ENCODE measurements at places on chromosomes 5 and 9.

- no peak for DNase-seq
These were observed 13.4 kb upstream of the CCL27 start for GRCh38 chr9:34675869-34676268.

DNA sequence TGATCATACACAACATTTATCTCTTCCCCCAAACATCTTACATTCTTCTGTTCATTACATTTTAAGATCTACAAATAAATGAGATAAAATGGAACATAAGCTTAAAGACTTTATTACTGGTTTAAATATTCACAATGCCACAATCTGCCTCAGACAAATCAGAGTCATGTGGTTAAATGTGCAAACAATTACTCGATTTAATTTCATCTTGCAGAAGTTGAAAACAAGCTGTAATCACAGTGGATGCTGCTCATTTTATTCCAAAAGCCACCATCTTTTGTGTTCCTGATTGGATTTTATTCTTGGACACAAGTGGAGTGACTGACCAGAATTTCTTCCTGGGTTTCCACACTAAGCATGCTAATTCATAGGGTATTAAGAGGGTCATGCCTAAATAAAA is 33.2 kb downstream of the SPOCK1 start:
- no peak for DNase-seq

GRCh38 chr9:105150991-105151685 is 93.3 kb upstream of the SLC44A1 start:
- no peak for DNase-seq

- no peak for DNase-seq
These were observed 52.1 kb upstream of the FREM1 start for GRCh38 chr9:14962193-14962882.

- DNase-seq = no peak
These were observed 438.1 kb downstream of the ACTL7B start for GRCh38 chr9:108417726-108418125.

GRCh38 chr9:93451849-93452709 is 594 bp downstream of the FAM120A start:
- no peak for DNase-seq

DNA sequence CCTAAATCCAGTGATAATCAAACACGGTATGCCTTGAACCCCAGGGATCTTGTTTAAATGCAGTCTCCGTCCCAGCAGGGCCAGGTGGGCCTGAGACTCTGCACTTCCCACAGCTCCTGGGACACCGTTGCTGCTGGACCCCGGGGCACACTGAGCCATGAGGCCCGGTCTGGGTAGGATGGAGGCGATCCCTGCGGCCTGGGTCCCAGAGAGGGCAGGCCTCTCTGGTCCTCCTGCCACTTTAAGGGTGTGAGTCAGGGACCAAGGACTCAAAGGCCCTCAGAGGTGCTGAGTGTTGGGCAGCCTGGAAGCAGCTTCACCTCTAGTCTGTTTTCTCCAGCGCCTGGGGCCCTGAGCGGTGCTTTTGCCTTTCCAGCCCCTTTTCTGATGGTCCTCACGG is 34.1 kb upstream of the SLC9A3 start:
- no peak for DNase-seq

GRCh38 chr5:39501397-39501796 is 76.6 kb upstream of the DAB2 start:
- peak; percentile 31 for DNase-seq

DNA sequence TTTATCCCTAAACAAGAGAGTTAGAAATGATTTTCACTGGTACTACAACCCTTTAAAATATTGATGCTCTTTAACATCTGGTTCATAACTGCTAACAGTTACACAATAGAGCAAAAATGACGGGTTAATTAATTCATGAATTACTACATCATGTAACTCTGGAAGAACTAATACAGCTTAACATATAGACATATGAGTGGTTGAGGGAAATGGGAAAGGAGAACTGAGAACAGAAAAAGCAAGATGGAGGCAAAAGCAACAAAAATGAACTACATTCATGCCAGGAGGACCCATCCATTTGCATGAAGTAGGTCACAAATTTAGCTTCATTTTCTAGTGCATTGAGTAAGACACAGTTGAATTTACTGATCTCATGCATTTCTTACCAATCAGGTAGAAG is 61.8 kb downstream of the C9 start:
- DNase-seq = no peak

DNA sequence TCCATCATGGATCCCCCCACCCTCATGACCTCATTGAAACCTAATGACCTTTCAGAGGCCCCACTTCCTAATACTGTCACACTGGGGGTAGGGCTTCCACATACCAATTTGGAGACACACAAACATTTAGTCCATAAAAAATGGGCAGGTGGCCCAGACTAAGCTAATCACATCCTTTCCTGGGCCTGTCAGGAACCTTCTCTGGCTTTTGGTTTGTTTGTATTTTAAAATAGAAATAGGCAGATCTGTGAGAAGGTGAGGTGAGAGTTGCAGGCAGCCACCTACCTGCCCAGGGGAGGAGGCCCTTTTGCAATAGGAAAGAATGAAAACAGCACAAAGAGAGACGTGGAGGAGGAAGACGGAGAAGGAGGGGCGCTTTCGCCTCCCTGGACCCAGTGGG is 90.2 kb upstream of the BOD1 start:
- DNase-seq = no peak

DNA sequence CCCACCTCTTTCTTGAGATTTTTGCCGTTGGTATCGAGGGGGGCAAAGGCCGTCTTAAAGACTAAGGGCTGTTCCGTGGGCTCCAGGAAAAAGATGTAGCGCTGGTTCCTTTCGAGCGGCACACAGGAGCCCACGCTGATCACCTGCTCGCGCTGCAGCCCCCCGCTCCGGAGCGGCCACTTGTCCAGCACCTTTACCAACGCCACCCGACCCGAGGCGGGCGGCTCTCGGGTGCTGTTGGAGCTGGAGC is 781 bp downstream of the NRG2 start:
- DNase-seq = no peak

DNA sequence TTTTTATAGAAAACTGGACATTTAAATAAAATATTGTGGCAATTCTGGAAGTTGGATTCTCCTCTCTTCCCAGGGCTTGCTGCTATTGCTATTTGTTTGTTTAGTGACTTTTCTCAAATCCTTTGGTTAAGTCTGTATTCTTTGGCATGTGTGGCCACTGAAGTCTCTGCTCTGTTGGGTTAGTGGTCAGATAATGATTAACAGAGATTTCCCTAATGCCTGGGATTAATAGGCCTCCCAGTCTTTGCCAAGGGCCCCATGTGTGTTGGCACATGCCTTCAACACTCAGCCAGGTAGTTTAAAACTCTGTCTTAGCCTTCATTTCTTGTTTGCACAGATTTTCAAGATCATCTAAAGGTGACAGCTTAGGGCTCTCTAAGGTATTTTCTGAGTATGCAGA is 92.8 kb upstream of the EPB41L4A start:
- no peak for DNase-seq

DNA sequence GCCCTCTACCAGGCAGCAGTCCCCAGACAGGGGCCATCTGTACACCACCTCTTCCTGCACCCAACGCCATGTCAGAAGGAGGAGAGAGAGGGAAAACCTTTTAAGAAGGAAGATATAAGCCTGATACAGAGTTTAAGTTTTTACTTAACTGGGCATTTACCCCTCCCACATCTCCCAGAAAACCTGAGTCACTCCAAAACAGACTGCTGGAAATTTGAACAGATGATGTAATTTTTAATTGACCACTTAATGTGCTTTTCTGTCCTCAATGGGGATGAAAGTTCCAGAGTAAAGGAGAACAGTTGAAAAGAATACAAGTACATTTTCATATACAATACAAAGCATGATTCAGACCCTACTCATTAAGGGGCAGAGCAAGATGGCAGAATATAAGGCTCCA is 63.9 kb downstream of the TTC39B start:
- no peak for DNase-seq

DNA sequence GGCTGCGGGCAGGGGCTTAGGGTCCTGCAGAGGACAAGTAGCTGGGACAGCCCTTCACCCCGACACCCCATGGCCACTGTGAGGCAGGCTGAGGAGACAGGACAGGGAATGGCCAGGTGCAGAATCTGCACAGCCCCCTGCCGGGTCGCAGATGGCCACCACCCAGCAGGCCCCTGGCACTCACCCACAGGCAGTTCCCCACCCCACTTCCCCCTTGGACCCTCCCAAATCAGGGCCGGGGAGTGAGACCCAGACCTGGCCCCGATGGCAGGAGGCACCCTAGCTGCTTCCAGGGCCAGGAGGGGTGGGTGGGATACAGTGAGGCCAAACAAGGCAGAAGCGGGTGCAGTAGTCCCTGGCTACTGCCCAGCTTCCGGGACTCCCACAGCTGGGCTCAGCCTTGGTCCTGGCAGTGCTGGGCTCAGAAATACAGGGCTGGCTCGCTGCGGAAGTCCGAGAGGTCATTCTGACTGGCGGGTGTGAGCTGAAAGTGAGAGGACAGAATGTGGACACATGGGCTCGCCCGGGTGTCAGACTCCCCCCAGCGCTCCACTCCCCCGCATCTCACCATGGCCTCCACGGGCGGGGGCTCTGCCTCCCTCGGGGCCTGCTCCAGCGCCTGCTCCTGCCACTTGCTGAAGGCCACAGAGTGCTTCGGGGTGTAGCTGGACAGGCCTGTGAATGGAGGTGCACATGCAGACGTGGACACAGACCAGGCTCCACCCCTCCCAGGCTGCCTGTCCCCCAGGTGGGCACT is 3.4 kb downstream of the SSNA1 start:
- DNase-seq = no peak

DNA sequence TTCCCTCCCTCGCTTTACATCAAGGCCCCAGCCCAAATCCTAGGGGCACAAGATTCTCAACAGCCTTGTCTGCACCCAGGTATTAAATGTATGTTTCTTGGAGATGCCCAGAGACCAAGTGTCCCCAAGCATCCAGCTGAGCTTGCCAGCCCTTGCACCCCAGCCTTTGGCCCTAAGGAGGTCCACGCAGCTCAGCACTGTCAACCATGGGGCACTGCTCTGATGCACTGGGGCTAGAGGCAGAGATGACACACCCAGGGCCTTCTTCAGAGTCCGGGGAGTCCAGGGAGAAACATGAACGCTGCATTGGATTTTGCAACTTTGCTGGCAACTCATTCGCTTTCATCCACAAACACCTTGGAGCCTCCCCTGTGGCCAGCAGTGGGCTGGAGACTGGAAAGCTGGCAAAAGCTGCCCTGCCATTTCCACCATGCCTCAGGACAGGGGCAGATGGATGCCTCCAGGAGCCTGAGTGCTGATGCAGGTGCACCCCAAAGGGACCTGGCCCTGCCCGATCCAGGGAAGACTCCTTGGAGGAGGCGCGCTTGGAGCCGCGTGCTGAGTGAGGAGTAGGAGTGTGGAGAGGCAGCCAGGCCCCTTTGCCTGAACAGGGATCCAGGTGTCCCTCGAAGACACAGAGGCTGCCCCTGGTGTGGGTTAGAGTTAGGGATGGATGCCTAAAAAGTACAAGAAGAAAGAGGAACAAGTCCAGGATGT is 19.3 kb downstream of the PAEP start:
- DNase-seq = no peak

DNA sequence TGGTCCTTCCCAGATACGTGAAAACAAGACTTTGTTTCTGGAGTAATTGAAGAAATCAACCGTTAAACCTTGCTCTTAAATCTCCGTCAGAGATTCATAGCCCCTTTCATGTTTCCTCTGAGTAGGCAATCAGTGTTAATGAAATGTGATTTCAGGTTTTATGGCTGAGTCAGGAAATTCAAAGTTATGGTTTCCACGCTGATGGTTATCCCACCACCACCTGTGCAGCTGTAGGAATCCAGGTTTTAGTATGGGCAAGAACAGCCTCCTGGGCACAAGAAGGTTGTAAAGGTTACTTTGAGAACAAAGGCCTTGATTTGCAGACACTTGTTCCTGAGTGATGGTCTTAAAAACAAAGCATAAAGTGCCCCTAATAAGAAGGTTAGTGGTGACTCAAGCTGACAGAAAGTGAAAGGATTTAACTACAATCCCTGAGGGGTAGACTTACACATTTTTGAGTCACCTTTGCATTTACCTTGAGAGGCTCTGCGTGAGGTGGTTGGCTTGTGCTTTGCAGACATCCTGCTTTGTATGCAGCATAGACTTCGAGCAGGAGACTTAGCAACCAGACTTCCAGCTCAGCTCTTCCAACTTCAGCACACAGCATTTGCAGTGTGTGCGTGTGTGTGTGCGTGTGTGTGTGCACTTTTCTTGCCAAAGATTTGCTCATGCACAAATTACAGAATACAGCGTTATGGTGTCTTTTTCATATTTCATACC is 159.6 kb downstream of the TLE4 start:
- no peak for DNase-seq

DNA sequence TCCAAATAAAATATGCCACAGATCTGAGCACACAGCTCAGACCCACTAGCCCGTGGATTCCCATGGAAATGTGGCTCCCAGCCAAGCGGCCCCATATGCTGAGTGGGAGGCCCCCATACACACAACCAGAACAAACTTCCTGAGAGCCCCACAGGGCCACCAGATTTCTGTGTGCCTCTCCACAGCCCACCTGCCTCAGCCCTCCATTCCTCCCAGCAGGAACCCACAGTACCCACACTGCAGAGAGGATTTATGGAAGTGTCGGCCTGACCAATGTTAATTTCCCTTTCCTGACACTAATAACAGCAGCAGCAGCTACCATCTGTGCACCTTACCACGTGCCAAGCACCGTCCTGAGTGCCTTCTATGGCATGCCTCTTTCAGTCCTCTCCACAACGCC is 99.3 kb upstream of the SPOCK1 start:
- DNase-seq = no peak

DNA sequence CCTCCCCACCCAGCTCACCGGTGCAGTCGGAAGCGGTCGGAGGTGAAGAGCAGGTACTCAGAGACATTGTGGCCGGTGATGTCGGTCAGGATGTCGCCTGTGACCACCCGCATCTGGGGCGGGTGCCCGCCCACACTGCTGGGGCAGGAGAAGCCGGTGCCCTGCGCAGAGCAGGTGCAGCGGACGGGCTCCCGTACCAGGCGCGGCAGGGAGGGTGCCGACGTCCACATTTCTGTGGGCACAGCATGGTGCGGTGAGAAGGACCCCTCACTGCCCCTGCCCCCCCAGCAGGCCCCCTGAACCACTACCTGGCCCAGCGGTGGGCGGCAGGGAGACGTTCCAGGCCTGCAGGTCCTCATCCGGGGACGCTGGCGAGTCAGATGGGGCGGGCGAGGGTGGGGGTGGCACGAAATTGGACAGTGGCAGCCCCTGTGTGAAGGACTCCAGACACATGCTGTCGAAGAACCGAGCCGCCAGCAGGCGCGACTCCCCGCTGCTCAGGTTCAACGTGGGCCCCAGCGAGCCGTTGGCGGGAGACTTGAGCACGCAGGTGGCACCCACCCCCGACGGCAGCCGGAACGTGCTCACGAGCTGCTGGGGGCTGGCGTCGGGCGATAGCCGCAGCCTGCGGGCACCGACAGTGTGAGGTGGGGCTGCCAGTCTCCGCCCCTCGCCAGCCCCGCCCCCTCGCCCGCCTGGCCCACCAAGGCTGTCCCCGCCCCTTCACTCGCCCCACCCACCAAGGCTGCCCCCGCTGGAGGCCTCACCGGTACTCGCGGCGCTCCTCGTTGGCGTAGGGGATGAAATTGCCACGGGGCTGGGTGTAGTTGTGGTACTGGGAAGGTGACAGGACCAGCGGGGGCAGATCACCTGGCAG is 15.1 kb downstream of the ABCA2 start:
- DNase-seq = no peak

Measured in T1000 (cell line).